ENCODE measurements at places on chromosomes 1 and 21.
A peak's percentile ranks its signal among the peaks of the same experiment; 100 is the strongest.

DNA sequence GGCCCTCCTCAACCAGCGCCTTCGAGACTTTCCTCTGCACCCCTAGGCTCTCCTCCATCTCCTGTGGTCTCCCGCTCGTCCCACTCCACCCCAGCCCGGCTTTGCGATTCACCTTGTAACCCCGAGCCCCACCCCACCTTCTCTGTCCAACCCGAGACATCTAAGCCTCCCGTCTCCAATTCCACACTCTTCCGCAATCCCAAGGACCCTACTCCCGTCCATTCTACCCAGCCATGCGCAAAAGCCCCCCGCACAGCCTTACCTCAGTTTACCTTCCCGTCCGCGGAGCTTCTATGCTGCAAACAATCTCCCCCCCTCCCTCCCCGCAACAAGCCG is 174 bp downstream of the SH3BP5L start:
- H3K4me1 ChIP-seq: peaks cover 22% of the 10 kb centered on the region
- H3K36me3 ChIP-seq: no peaks in the 10 kb centered on the region
- H3K4me3 ChIP-seq: peak overlapping the region; percentile 79
- H3K27me3 ChIP-seq: no peaks in the 10 kb centered on the region
- no peak for DNase-seq

DNA sequence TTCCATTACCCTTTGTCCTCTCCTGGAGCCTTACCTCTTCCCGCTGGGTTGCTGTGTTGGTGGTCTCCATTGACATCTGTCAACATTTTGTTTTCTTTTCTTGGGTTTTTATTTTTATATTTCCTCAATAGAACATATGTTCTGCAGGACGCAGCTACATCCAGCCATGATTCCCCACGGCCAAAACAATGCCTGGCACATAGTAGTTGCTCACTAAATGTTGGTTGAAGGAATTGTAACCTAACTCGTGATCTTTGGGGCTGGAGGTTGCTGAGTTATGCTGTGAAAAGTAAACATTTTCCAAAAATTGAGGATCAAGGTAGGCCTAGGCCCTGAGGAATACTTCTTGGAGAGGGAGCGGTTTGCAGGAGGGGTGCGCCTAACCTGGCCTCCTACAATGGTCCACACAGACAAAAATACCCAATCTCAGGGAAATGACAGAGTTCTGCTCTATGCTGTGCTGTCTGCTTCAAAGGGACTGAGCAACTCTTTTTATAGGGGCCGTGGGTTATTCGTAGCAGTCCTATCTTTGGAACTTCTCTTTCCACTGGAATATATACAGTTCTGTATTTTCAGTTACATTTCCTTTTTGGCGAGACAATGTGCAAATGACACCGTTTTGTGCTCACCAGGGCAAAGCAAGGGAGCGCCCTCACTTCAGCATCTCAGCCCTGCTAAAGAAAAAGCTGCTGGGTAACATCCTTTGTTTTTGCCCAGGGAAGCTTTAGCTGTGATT is 1.4 kb downstream of the PDPN start:
- H3K27me3 ChIP-seq: peaks cover 4% of the 10 kb centered on the region
- no peak for DNase-seq
- H3K36me3 ChIP-seq: no peaks in the 10 kb centered on the region
- H3K27ac ChIP-seq: peak overlapping the region; percentile 57

DNA sequence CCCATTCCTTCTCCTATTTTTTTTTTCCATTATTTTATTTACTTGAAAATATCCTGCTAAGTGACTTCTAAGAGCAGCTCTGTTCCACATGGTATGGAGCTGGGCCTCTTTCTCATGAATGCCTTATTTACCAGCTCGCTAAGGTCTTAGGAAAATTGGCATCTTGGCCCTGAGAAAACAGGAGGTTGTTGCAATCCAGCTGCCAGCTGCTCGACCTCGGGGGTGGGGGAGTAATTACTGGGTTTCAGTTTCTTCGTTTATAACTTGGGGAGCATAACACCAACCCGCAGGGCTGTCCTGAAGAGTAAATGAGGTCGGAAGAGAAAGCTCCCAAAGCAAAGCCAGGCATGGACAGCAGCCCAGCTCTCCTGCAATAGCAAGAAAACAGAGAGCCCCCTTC is 176.3 kb downstream of the AJAP1 start:
- H3K36me3 ChIP-seq: no peaks in the 10 kb centered on the region
- no peaks in the 10 kb centered on the region for H3K4me1 ChIP-seq

DNA sequence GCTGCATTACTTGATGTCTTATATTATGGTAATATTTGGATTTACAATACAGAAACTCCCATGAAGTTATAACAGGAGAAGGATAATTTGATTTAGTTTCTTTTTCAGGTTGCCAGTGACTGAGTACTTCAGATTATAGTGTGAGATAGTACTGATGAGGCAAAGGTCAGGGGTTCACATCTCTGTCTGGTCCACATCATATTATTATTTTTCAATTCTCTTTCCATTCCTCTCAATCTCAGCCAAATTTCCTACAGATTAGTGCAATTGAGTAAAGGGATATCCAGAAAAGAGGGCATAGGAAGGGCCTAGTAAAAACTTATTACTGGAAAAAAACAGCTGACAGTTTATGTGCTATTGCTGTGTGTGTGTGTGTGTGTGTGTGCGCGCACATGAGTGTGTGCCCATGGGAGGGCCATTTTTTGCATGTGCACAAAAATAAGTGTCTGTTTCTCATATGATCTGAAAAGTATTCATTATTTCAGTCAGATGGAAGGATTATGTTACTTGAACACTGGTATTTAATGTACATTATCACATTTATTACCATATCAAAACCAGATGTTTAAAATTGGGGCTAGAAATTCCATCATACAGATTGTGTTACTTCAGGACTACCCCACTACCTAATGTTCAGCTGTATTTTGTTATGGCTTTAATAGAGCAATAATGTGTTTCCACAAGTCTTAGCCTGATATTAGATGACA is 78.3 kb upstream of the KCNK2 start:
- no peaks in the 10 kb centered on the region for H3K27me3 ChIP-seq
- H3K27ac ChIP-seq: no peak overlapping the region
- H3K36me3 ChIP-seq: no peaks in the 10 kb centered on the region

DNA sequence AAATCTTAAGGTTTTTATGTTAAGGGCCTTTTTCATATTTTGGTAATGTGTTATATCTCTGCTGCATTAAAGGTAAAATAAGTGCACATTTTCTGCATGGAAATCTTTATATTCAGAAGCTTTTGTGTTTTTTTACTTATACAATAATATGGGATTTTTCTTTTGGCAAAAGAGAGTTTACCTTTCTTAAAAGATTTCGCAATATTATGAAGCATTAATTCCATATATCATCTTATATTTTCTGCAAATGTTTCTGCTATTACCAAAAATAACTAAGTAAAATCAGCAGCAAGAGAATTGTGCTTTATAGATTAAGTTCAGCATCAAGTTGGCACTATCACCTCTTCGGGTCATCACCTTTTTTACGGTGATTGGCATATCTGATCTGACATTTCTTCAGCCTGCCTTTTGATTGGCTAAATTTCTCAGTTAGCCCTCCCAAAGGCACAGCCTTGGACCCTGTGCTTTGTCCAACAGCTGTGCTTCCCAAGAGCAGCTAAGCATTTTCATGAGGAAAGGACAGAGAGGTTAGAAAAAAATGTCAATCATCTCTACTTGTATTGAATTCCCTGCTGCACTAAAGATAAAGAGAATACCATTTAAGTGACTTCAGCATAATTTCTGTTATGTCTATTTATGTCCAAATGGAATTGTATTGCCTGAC is 767.1 kb upstream of the PRMT6 start:
- no peaks in the 10 kb centered on the region for H3K36me3 ChIP-seq
- no peaks in the 10 kb centered on the region for H3K4me1 ChIP-seq
- no peak overlapping the region for H3K4me3 ChIP-seq
- H3K27ac ChIP-seq: no peak overlapping the region

- H3K27ac ChIP-seq: no peak overlapping the region
- no peaks in the 10 kb centered on the region for H3K27me3 ChIP-seq
- H3K36me3 ChIP-seq: no peaks in the 10 kb centered on the region
- no peak for DNase-seq
Observed at GRCh38 chr1:82582347-82582746, 781.6 kb downstream of the ADGRL2 start.

GRCh38 chr1:57620605-57621004 is 196.7 kb upstream of the DAB1 start:
- no peaks in the 10 kb centered on the region for H3K36me3 ChIP-seq
- no peak for DNase-seq
- H3K27ac ChIP-seq: no peak overlapping the region
- no peak overlapping the region for H3K4me3 ChIP-seq
- H3K4me1 ChIP-seq: no peaks in the 10 kb centered on the region

- no peak for DNase-seq
- H3K4me3 ChIP-seq: no peak overlapping the region
- H3K27me3 ChIP-seq: no peaks in the 10 kb centered on the region
- H3K4me1 ChIP-seq: no peaks in the 10 kb centered on the region
Observed at GRCh38 chr1:162899422-162900146, 38.6 kb upstream of the CCDC190 start.

DNA sequence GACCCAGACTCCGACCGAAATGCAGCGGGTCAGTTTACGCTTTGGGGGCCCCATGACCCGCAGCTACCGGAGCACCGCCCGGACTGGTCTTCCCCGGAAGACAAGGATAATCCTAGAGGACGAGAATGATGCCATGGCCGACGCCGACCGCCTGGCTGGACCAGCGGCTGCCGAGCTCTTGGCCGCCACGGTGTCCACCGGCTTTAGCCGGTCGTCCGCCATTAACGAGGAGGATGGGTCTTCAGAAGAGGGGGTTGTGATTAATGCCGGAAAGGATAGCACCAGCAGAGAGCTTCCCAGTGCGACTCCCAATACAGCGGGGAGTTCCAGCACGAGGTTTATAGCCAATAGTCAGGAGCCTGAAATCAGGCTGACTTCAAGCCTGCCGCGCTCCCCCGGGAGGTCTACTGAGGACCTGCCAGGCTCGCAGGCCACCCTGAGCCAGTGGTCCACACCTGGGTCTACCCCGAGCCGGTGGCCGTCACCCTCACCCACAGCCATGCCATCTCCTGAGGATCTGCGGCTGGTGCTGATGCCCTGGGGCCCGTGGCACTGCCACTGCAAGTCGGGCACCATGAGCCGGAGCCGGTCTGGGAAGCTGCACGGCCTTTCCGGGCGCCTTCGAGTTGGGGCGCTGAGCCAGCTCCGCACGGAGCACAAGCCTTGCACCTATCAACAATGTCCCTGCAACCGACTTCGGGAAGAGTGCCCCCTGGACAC is 534 bp downstream of the C1orf56 start:
- DNase-seq: peak; percentile 76
- peaks cover 8% of the 10 kb centered on the region for H3K36me3 ChIP-seq
- peak overlapping the region; percentile 62 for H3K4me3 ChIP-seq
- no peaks in the 10 kb centered on the region for H3K27me3 ChIP-seq
- H3K27ac ChIP-seq: peak overlapping the region; percentile 74
- peaks cover 7% of the 10 kb centered on the region for H3K4me1 ChIP-seq

GRCh38 chr1:92943502-92943847 is 17.8 kb downstream of the DIPK1A start:
- no peak overlapping the region for H3K4me3 ChIP-seq
- no peaks in the 10 kb centered on the region for H3K27me3 ChIP-seq
- H3K27ac ChIP-seq: no peak overlapping the region
- no peak for DNase-seq
- no peaks in the 10 kb centered on the region for H3K4me1 ChIP-seq

DNA sequence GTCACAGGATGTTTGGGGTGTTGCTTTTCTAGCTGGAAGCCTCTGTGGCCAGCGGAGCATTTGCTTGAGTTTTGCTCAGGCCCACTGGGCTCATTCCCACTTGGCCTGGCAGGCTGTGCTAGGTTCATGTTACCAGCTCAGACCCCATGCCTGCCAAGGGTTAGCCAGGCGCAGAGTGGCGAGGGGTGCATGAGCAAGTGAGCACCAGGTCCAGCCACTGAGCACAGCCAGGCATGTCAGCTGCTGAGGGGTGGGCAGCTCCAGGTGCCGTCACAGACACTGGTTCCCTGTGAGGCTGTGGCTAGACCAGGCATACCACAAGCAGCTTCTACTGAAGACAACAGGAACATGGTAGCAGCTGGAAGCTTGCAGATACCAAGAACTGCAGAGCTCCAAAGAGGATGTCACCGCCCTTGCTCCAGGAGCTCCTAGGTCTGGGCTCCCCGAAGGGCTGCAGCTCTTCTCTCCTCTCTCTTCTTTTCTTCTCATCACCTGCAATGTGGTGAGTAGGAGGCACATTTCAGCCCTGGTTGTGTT is 52.0 kb upstream of the CYYR1 start:
- no peaks in the 10 kb centered on the region for H3K4me1 ChIP-seq
- DNase-seq: no peak
- no peaks in the 10 kb centered on the region for H3K36me3 ChIP-seq
- H3K27ac ChIP-seq: no peak overlapping the region

DNA sequence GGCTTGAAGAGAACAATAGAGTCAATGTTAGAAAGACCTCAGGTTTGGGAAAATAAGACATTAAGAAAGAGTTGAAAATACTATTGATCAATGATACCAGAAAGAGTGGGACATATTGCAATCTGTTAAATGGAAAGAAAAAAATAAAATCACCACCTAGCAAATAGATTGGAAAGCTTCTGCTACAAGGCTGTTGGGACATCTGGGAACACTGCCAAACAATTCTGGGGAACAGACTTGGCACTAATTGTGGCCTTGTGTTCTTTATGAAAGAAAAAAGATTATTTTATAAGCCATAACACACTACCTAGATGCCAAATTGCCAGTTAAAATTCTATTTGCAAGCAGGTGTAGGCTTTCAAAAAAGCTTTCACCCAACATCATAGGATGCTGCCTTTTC is 137.8 kb downstream of the TSEN15 start:
- peaks cover 4% of the 10 kb centered on the region for H3K27me3 ChIP-seq
- H3K4me3 ChIP-seq: no peak overlapping the region
- no peak for DNase-seq
- no peaks in the 10 kb centered on the region for H3K36me3 ChIP-seq
- H3K4me1 ChIP-seq: no peaks in the 10 kb centered on the region

DNA sequence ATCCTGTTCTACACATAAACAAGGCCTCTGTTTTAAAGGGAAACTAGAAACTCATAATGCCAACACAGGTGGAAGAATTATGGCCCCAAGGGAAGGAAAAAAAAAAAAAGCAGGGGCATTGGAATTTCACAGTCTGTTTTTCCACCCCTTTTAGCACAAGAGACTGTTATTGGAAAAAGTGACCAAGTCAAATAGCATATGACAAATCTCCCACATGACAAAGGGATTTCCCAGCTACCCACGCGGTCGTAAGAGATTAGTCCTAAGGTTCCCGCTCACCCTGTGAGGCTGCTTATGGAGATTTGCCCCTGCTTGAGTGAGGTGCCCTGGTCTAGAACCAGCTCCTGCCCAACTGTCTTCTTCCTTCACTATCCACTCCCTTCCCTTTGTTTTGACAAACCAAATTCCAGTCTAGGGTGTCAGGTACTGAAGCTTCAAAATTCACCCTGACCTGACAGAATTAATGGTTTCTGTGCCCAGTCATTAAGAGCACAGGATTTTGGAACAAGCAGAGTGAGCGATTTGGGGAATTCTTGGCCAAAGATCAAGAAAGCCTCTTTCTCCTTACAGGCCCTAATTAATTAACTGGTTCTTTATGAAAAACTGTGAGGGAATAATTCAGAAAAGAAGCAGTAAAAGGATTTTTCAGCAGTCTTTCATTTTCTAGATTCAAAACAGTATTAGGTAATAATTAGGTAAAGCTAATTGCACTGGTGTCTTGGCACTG is 107.3 kb downstream of the NMNAT2 start:
- H3K4me1 ChIP-seq: no peaks in the 10 kb centered on the region
- H3K36me3 ChIP-seq: no peaks in the 10 kb centered on the region
- no peak overlapping the region for H3K27ac ChIP-seq
- no peaks in the 10 kb centered on the region for H3K27me3 ChIP-seq

Data from colonic mucosa (tissue), 4 donors.